ENCODE measurements at places on chromosomes 3 and 15.

DNA sequence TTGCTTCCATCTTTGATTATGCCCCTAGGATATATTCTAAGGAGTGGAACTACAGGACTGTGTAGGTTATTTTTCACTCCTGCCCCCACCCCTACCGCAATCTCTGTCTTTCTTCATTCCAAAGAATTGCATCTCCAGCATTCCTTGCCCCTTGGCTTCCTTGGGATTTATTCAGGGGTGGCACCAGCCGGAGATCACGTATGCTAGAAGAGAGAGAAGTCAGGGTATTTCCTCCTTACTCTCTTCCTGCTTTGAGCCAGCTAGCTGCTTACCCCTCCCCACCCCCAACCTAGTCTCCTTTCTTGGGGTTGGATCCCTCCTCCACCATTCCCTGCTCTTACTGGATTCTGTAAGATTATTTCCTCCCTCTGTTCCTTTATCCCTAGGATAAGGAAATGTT is 35.0 kb upstream of the DENND4A start:
- no peak for DNase-seq

DNA sequence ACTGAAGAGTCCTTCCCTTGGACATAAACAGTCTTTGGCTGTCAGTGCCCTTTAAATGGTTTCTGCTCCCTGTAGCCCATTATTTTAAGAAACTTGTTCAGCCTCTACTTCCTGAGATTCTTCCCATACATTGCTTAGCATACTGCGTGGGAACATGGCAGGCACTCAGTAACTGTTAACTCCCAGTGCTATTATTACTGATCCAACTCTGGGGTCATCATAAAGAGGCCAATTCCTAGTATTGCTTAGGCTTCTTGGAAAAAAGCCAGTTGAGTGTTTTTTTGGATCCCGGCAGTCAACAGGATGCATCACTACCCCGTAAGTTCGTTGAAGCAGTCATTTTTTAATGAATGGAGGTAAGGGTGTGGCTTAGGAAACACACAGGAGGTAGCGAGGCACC is 206.2 kb upstream of the ADAMTS9 start:
- no peak for DNase-seq

DNA sequence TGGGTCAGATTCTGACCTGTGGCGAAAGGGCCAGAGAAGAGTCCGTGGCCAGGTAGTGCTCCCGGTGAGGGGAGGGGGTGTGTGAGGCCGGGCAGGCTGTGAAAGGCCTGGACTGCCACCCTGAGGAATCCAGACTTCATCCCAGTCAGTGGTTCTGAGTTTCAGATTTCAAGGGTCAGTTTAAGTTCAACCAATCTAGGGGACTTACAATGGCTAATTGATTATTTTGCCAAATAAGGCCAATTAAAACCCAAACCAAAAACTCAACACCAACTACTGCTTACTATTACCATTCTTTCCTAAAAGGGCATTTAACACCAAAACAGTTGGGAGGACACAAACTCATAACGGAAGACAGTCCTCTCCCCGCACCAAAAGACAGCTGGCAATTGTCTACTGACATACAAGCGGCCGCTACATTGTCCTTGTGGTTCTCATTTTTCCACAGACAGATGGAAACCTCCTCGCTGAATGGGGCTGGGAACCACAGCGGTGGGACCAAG is 30.5 kb downstream of the TMEM44 start:
- no peak for DNase-seq

GRCh38 chr3:185729337-185730055 is 95.3 kb downstream of the IGF2BP2 start:
- DNase-seq: no peak

DNA sequence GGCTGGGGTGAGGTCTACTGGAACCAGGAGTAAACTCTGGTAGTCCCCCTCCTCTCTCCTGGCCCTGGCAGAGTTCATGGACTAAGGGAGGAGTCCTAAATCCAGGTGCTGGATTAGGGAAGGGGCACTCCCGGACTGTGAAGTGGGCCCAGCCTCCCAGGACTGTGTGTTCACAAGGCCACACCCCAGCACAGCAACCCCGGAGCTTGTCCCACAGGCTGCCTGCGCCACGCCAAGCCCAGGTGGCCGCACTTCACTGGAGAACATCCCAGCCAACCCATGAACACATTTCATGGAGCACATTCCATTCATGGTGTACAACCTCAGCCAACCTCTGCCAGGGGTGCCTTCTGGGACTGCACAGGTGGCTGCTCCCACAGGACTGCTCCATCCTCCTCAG is 8.2 kb downstream of the ARPIN start:
- DNase-seq: no peak
